ENCODE measurements at places on chromosomes 7 and 10.

DNA sequence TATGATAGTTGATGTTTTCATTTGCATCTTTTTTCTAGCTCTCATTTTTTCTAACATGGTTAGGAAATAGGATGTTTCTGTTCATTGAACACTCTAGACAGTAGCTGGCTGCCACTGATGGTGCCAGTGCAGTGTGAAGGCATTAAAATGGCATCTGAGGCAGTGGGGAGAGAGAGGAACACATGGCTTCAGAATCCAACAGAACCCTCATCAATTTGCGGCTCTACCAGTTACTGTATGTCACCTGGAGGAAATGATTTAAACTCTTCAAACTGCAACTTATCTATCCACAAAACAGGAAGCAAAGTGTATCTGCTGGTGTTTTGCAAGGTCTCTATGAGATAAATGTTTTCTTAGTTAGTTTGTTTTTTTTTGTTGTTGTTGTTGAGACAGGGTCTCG, 305.2 kb upstream of the PRKCQ start:
- DNase-seq: no peak

DNA sequence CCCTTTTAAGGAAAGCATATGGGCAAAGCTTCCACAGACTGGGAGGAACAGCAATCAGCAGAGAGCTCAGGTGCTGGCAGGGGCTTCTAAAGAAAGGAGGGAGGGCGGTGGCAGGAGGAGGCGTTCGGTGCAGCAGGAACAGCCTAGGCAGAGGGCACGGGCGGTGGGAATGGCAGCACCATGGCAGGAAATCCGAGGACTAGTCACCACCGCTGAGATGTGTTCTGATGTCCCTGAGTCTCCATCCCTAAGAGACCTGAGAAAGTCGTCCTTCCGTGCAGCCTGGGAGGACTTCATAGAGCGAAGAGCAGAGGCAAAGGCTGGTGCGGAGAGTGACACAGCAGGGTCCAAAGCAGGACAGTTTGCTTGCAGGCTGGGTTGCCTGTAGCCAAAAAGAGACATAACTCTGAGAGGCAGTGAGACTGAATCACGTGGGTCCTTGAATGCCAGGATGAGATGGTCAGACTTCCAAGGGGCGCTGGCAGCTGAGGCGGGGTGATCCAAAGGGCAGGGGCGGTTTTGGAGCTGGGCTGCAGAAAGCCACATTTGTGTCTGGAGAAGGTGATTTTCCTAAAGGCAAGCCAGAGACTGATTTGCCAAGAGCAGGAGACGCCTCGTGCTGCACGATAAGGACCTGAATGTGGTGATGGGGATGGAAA, 35.8 kb upstream of the GRID1 start:
- peak; percentile 62 for DNase-seq

- no peak for DNase-seq
Observed at GRCh38 chr7:3559278-3559677, 258.2 kb downstream of the SDK1 start.

DNA sequence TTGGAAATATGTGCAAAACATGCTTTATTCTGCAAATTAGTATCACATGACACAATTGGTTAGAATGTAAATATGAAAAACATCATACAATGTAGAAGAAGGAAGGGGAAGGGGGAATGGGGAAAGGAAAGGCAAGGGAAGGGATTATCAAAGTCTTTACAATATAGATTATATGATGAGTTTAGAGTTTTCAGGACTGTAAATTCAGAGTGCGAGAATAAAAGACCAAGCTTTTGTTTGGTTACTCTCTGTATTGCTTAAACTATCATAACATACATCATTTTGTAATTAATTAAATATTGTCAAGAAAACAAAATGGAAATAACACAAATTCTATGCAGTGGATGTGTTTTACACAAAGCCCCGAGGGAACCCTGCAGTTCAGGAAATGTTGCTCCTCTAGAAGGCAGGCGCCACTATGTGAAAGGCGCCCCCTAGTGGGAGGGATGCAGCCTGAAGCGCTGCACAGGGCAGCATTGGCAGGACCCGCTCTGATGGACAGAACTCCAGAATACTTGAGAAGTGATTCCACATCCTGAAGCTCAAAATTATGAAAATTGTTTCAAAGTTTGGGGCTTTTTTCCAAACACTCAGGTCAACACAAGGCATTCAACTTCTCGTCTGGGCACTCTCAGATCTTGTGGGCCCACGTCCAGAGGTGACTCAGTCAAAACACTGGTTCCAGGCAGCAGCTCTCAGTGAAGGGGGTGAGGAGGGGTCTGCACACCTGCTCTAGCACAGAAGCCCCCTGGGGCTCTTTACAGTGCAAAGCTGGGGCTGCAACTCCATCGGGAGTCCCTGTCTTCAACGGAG, 31.6 kb upstream of the TMEM254 start:
- peak; percentile 64 for DNase-seq

DNA sequence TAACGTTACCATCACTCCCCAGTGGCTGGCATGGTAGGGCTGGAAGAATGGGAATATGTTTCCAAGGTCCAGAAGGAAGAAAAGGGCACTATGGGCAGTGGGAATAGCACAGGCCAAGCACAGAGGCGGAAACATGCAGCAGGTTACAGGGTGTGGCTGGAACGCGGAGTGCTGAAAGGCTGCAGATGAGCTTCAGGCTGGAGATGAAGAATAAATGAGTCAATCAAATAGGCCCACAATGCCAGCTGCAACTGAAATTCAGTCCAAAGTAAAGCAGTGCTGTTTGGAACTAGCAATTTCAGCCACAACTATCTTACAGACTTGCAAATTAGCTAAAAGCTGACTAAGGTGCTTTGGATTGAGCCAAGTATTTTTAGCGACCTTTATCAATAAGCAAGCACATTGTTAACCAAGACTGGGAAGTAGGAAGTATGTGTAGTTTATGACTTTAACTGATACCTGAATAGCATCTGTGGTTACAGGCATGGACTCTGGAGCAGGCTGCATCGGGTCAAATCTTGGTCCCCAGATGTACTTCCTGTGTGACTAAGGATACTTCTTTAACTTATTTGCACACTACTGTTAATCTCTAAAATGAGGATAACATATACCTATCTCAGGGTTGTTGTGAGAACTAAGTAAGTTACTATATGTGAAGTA, 77.5 kb upstream of the CTTNBP2 start:
- DNase-seq: no peak

DNA sequence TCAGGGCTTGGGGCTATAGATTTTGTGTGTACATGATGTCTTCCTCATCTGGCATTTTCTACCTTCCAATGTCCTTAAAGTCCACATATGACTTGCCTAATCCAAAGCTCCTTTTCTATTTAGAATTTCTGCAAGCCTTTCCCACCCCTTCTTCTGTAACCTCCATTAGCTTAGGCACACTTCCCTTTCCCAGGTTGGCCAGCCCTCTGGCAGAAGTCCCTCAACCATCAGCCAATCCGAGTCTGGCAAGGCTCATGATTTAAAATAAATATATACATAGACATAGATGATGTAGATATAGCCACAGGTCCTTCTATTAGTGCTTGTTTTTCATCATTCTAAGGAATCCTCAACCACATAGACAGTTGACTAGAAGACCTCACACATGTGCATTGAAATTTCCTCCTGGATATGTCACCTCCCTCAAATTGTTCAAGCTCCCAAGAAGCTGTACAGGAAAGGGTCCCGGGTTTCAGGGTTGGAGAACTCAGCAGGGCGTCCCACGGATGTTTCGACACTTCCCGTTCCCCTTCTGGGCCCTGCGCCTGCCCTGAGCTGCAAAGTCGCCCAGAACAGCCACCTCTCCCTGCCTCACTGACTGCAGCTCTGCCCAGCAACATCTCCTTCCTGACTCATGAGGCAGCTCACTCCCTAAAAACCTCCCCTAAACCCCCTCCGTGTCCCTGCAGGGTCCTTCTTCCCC, 20.4 kb upstream of the PIK3AP1 start:
- no peak for DNase-seq

- DNase-seq: peak; percentile 8
Observed at GRCh38 chr7:34354899-34355298, 303.1 kb upstream of the NPSR1 start.

- no peak for DNase-seq
Observed at GRCh38 chr10:30437031-30437841, 3.3 kb downstream of the MAP3K8 start.

GRCh38 chr7:3732395-3733005, 431.4 kb downstream of the SDK1 start:
- no peak for DNase-seq

GRCh38 chr7:45098983-45099839, 10.4 kb upstream of the NACAD start:
- no peak for DNase-seq

- DNase-seq: peak; percentile 68
Observed at GRCh38 chr7:119594956-119595355, 678.0 kb upstream of the KCND2 start.

DNA sequence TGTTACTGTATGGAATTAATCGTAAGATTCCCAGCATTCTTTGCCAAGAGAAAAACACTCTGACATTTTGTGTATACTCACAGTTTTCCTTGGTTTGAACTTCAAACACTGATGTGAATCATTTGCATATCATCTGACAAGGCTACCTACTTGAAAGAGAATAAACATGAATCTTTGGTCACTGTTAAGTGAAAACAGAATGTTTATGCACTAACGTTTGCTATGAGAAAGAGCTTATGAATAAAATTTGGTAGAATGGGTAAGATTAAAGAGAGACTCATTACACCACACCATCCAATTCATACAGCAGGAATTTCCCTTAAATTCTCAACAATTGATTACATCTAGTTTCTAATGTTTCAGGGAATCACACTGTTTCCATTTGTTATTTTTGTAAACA, 46.6 kb downstream of the MACC1 start:
- no peak for DNase-seq

GRCh38 chr7:80324032-80324431, 187.8 kb downstream of the GNAT3 start:
- no peak for DNase-seq

- DNase-seq: no peak
Observed at GRCh38 chr10:50251394-50251793, at the start of gene ASAH2. ASAH2 (minus strand) TSS chr10:50251516; CDS start chr10:50248610, 2,906 bp downstream.

DNA sequence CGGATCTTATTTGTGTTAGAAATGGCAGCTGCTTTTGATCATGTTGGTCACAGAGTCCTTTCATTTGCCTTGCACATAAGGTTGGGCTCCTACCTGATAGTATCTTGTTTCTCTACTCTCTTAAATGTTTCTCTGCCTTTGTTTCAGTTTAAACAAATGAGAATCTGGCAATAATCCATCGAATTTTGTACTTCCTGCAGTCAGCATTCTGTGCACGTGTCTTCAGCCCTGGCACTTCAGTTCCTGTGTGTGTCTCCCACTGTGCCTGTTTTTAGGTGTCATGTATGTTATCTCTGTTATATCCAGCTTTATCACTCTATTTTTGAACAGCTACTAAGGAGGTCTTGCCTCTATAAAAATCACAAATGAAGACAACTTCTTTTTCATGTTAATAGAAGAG, 28.4 kb upstream of the PTER start:
- DNase-seq: no peak
